ENCODE measurements at places on chromosomes 1 and 21.

GRCh38 chr1:221636967-221637366 is 104.9 kb downstream of the DUSP10 start:
- no peak for DNase-seq

- no peak for DNase-seq
These were observed 6.7 kb downstream of the TMEM201 start for GRCh38 chr1:9595156-9595967.

- no peak for DNase-seq
These were observed 33.3 kb downstream of the LRP8 start for GRCh38 chr1:53294567-53294966.

GRCh38 chr1:156749419-156750118 is 1.9 kb downstream of the HDGF start:
- DNase-seq, result no peak

DNA sequence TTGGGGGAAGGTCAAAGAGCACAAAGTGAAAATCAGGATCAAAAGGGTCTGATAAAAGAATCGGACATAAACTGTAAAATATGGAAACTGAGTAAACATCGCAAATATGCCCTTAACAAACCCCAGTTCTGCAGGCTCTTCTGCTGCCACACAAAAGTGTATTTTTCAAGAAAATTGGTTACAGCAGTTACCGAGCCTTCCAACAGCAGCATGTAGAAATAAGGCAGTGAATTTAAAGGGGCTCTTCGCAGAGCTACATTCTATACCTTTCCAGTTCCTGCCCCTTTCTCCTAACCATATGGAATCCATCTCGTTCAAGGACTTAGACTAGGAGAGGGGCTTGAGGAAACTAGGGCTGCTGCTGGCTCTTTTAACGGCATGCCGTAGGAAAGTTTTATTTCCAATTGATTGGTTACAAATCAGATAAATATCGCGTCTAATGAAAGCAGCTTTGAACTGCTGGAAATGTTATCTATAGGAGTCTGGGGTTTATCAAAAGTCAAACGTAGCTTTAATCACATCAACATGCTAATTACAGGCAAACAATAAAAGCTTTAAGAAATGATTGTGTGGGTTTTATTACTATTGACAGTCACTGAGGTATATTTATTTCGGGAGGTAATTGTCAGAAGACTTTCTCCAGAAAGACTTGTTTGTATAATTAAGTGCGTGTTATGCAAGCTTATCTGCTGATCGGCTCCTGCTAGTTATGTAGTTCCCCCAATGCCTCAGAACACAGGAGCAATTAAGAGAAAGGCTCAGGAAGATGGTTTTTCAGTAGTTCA is 59.1 kb downstream of the GORAB start:
- DNase-seq, result no peak

DNA sequence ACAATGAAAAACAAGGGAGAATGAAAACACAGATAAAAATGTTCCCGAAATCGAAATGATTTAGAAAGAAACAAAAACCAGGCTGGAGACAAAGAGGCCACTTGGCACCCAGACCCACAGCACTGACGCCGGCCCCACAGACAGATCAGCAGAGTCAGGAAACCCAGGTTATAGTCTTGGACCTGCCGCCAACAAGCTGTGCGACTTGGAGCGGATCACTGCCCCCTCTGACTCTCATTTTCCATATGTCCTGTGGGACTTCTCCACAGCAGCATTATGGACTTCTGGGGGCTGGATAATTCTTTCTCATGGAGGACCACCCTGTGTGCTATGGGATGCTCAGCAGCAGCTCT is 72.4 kb downstream of the MATN1 start:
- DNase-seq, result no peak

DNA sequence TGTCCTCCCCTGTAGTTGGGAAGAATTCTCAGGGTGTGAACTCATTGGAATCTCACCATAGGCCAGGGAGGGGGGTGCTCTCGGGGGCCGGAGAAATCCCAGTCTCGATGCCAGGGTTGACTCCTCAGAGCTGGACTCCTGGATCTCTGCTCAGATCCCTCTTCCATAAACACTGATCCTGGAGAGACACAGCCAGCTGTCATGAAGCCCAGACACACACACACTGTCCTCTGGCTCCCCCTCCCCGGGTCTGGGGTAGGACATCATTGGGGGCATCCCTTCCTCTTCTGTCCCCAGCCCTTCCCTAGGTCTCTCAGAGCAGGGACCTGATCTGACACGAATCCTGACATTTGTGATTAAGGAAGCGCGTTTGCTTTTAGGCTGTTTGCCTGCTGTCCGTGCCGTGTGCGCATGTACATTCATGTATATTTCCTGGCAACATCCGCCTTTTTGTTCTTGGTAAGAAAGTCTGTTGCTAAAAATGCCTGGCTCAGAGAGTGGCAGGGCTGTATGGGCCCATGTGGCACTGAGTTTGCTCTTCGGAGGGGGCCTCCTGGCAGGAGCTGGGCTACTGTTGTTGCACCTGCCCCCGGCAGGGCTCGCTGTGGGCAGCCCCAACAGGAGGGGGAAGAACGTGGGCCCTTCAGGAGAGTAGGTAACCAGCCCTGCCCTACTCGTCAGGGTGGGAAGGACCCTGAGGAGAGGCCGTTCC is 45.4 kb upstream of the SELENON start:
- no peak for DNase-seq

DNA sequence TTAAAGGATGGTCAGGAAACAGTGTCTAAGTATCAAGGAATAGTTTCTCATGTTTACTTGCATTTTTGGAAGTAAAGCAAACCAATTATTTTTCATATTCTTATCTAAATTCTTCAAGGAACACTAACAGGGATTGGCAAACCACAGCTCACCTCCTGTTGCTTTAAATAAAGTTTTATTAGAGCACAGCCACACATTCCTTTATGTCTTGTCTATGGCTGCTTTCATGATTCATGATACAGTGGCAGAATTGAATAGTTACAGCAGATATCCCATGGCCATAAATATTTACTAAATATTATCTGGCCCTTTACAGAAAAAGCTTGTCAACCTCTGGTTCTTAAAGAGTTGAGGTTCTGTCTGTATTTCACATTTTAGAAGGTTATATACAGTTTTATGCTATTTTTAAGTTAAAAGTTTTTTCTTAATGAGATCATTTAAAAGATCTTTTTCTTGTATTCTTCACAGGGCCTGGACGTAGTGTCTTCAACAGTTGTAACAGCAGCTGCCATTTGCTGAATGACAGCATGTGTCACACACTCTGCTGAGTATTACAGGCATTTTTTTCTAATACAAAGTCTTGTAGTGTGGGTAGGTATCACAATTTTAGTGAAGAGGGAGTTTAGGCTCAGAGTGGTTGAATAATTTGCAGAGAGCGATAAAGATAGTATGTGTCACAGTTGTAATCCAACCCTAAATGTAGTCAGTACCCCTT is 2.6 kb downstream of the ZNF691 start:
- DNase-seq, result no peak

DNA sequence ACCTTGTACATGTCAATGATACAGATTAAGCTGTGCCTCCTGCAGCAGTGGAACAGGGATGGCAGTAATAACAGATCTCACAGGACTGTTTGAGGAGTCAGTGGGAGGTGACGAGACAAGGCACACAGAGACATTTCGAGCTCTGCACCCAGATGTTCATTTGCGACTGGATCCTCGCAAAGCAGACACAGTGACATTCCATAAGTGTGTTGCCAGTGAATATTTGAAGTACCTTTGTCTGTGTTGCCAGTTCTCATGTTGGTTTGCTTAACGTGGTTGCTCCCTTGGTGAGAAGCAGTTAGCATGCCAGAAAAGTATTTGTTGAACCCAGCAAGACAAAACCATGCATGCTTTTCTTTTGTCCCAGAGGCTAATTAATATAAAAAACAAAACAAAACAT is 67.0 kb downstream of the NID1 start:
- no peak for DNase-seq

GRCh38 chr21:26165331-26165730 is 5.2 kb downstream of the APP start:
- DNase-seq, result no peak

- DNase-seq, result no peak
These were observed 1.4 kb downstream of the CSRP1 start for GRCh38 chr1:201505503-201505890.

- DNase-seq, result no peak
These were observed 100.0 kb downstream of the HHAT start for GRCh38 chr1:210428696-210429095.

DNA sequence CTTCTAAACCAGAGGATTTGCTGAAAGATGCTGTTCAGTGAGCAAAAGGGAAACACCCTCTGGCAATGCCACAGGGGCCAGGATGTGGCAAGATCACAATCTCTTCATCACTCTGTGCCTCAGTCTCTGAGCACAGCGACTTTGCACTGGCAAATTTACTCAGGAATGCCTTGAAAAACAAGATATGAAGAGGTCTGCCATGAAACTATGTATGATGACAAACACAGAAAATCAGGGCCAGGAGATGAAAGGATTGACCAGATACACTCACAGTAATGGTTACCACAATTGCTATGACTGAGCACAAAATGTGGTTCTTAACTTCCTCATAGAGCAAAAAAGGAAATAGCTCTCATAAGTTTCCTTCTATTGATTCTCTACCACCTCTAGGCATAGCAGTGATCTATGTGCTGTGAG is 5.8 kb downstream of the TTC13 start:
- no peak for DNase-seq

- DNase-seq, result no peak
These were observed 1.9 kb downstream of the ETNK2 start for GRCh38 chr1:204149635-204150565.

GRCh38 chr1:161218301-161219077 is 3.4 kb downstream of the FCER1G start:
- DNase-seq, result no peak

DNA sequence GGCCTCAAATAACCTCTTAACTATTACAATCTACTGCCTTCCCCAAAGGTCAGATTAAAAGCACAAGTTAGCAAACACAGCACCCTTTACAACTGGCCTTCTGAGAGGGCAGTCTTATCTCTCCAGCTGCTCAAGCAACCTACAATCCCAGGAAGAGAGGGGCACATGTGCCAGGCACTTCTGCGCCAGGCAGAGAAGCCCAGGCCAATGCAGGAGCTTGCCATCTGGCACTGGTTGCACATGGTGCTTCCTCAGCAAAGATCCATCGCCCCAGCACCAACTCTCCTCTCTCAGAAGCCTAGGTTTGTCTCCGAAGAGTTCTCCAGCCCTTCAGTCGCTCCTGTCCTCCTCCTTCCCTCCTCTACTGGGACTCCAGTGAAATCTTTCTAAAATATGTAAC is 2.5 kb downstream of the STK40 start:
- DNase-seq, result no peak

DNA sequence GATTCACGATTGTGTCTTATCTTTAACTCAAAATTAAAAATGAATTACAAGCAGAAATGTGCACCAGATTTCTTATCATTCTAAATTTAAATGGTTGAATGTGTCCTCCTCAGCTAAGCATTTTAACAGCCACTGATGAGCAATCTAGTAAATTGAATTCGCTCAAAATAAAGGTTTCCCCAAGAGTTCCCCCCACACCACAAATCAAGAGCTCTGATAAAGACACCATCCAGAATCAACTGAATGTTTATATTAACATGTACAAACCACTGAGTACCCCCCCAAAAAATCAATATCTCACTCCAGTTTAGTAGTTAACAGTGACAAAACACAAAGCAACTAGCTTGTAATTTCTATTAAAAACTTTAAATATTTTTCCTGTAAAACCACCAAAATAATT is 1.9 kb downstream of the GPBP1L1 start:
- no peak for DNase-seq

GRCh38 chr1:56072310-56072709 is 507.1 kb downstream of the PLPP3 start:
- DNase-seq, result no peak

DNA sequence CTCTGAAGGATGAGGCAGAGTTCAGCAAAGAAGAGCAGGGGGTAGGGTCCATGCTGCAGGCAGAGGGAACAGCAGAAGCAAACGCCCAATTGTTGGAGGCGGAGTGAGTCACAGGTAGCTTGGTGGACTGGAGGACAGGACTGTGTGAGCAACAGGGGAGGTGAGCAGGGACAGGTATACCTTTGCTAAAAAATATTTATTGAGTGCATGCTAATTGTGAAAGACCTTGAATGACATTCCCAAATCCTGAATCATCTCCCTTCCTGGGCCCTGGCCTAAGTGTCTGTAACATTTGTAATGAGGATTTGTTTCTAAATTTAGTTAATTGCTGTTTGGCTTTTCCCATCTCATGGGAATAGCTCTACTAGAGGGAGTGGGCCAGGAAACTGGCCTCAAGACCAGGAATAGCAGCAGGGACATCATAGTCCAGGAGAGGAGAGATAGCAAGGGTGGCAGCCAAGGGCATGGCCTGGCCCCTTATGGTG is 123.7 kb downstream of the FOXD2 start:
- DNase-seq, result no peak

DNA sequence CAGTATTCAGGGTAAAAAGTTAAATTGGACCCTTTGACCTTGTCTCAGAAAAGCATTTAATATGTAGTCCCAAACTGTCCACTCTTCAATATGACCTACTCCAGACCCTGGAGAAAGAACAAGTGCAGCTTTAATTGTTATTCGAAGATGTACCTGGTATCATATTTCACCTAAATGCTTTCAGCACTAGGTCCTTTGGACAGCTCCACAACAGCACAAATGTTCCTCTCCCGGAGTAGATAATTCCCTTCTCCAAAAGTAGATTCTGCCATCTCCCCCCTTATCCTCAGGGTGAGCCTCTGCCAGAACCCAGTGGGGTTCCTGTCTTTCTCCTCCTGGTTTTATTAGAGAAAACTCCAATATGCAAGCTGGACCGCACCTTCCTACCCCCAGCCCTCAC is 104.5 kb upstream of the AJAP1 start:
- peak; percentile 57 for DNase-seq

- DNase-seq, result no peak
These were observed 4.4 kb upstream of the KCNC4 start for GRCh38 chr1:110205591-110206155.

GRCh38 chr1:5571861-5572401 is 420.3 kb downstream of the NPHP4 start:
- no peak for DNase-seq

DNA sequence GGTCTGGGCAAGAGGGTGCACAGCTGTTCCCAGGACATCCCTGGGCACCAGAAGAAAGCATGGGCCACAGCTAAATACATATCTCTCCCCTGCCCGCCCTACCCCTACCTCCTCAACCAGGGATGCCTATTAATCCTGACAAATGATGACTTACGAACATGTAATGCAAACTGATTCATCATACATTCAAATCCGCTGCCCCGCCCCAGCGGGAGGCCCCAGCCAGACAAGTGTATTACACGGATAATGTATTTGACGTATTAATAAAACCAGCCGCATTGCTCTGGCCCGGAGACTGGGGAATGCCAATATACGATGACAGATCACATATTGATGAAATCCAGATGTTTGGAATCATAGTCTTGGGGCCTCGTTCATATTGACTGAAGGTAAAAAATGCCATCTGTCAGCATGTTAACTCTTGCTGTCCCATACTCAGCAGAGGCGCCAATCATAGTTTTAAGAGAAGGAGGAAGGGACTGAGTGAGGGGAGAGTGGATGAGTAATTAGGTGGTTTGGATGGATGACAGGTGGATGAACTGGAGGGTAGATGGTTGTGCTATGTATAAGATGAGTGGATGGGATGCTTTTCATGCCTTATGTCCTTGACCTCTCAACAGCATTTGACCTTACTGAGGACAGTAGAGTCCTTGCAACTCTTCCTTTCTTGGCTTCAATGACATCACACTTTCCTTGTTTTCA is 68.2 kb downstream of the TMEM53 start:
- DNase-seq, result no peak

- no peak for DNase-seq
These were observed 44.7 kb upstream of the C8B start for GRCh38 chr1:57010511-57010910.

GRCh38 chr1:32742956-32743355 is 40.4 kb upstream of the SYNC start:
- no peak for DNase-seq

Measured in neuronal stem cell (in vitro differentiated cells).